SW480 (cell line): ENCODE measurements at places on chromosomes 1 and 21.

DNA sequence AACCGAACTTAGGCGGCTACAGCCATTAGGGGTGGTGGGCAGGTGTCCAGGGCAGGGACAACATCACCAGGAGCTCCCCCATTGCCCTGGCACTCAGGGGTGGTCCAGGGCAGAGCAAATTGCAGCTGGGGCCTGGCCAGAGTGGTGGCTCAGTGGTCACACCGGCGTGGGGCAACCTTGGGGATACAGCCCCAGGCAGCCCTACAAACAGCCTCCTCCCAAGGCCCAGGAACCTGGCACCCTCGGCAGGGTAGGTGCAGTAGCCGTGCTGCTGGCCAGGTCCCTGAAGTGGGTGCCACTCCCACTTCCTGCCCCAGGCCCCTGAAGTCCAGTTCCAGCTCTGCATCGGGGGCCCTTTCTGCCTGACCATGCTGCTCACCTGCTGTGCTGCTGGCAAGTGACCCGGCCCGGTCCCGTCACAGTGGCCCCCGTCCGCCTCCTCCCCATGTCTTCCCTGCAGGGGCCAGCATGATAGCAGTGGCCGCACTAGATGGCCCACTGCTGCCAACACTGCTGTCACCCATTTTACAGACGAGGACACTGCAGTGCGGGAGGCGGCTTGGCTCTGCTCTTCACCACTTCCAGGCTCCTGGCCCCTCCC, 712.8 kb downstream of the MATN1 start:
- DNase-seq, result no peak

DNA sequence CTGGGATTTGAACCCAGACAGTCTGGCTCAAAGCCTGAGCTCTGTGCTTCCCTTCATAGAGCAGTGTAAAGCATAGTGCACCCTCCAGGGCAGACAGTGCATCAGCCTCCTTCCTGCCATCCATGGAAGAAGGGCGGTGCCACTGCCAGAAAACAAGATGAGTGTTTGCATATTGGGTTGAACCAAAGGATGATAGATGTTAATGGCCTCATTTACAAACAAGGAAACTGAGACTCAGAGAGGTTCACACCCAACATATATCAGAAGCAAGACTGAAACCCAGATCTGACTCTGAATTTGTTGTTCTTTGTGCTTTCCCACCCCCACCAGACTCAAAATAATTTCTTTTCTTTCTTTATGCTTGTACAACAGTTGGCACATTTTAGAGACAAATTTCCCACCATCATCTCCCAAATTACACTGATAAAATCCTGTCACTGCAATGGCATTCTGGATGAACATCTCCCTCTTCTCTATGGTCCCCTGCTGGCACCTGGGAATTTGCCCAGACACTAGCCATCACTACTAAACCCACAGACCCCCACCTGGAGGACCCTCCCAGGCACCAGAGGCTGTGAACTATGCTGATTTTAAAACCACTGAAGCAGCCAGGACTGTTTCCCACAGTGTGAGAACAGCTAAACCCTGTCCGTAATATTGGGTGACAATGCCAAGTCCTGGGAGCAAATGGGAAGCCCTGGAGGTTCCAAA, 45.4 kb upstream of the MPZL1 start:
- DNase-seq, result no peak

DNA sequence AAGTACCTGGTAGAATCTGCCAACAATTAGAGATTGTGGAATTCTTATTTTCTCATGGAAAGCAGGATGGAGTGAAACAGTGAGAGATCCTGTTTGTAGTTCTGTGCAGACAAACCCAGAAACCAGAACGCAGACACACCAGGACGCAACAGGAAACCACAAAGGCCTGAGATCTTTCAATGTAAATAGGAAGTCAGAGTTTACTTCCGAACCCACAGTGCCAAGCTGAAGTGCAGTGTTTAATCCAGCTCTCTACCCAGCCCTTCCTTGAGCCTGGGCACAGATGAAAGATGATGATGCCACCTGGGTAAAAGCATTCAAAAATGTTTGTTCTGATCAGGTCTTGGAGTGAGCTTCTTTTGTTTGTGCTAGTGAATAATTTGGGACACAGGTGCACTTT, 244.2 kb upstream of the HOOK1 start:
- DNase-seq, result peak; percentile 64

- DNase-seq, result no peak
Observed at GRCh38 chr21:31566064-31566463, 93.4 kb upstream of the SOD1 start.

DNA sequence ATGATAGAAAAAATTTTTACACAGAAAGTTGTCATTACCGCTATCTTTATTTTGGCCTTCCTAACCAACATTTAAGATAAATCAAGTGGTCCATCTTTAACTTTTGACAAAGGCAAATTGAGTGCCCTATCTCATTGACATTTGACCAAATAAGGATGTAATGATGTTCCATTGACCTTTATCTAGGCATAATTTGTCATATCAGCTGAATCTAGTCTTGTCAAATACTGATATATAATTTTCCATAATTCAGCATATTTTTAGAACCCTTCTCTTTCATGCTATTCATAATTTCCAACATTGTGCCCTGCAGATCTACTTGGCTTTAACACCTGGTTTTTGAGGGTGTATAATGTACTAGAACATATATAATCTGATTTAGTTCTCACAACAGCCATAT, 63.8 kb downstream of the XCL1 start:
- no peak for DNase-seq

GRCh38 chr1:154221278-154222001, 685 bp downstream of the UBAP2L start:
- DNase-seq, result peak; percentile 52

GRCh38 chr1:70909262-70909822, 138.3 kb downstream of the PTGER3 start:
- DNase-seq, result no peak

DNA sequence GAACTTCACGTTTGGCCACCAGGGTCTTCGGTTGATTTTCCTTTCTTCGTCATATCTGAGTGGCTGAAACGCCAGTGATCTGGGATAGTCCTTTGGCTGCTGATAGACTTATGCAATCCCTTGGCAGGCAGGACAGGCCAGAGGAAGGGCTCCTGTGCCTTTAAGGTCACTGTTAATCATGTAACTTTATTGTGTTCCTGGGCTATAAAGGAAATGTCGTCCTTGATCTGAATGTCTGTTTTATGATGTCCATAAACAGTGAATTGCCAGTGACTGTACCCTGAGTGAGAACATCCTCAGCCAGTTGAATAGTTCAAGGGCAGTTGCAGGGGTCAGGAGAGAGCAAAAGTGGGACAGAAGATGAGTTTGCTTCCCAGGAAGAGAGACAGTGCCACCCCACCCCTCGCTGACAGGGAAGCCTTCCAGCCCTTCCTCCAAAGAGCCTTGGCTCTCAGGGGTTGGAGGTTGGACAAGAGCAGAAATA, 68.0 kb downstream of the PDE9A start:
- DNase-seq, result peak; percentile 48

- no peak for DNase-seq
Observed at GRCh38 chr1:157107702-157108101, 8.1 kb upstream of the ETV3L start.

- DNase-seq, result no peak
Observed at GRCh38 chr1:14757286-14757625, 158.8 kb downstream of the KAZN start.

DNA sequence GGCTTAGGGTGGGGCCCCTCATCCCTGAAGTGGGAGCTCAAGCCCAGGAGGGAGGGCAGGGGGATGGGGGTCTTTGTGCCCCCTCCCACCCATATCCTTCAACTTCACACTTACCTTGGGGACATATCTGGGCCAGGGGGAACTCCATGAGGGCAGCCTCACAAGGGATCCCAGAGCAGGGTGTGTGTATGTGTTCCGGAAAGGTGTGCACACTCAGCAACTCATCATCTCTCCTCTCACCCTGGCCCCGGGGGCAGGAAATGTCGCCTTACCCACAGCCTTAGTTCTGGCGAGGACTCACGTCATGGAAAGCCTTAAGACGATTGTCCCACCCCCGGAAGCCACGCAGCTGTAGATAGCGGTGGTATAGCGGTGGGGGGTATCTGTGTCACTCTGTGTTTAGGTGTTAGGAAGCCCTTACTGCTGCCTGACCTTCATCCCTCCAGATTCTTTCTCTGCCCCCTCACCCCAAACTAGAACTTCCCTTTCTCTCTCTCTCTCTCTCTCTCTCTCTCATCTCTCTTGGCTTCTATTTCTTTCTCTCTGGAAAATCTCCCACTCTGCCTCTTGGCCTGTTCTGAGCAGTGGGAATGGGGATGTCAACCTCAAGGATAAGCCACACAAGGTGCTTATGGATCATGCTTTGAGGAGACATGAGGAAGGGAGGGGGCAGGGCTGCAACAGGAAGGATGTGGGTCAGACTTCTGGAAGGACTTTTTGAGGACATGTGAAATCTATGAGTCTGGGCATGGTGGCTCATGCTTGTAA, at the start of gene SH2D2A:
Gene SH2D2A (minus strand): TSS at position 288 of the 768 bp plus-strand sequence. CDS start 140 bp downstream, at position 148.
- no peak for DNase-seq

GRCh38 chr1:116525440-116525839, 45.4 kb downstream of the CD58 start:
- no peak for DNase-seq

DNA sequence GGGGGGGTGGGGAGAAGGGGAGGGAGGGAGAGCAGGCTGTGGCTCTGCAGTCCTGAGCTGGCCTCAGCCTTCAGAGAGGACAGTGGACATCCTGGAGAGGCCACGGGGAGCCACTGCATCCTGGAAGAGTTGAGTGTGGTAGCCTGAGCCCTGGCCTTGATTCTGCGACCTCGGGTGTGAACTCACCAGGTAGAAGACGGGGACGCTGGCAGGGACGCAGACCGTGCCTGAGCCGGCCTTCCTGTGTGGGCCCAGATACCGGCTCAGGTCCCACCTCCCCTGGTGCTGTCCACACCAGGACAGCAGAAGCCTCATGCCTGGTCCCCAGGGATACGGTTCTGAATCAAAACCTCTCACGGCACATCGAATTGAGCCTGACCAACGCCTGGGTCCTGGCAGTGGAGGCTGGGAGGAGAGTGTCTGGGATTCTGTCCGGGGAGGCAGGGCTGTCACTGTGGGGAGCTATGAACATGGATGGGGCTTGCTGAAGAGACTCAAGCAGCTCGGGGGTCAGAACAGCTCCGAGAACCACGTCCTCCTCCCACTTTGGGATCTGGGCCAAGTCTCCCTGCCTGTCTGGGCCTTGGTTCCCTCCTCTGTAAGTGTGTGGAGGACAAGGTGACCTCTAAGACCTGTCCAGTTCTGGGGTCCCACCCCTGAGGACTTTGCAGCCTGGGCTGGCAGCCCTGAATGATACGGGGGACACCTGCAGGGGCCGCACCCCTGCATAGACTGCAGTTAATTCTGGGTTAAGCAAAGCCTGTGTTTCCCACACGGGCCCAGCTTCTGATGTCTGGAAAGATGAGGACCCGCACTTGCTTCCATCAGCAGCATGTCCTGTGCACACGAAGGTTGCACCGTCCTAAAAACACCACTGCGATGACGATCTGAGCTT, 30.4 kb downstream of the RRP1 start:
- no peak for DNase-seq

DNA sequence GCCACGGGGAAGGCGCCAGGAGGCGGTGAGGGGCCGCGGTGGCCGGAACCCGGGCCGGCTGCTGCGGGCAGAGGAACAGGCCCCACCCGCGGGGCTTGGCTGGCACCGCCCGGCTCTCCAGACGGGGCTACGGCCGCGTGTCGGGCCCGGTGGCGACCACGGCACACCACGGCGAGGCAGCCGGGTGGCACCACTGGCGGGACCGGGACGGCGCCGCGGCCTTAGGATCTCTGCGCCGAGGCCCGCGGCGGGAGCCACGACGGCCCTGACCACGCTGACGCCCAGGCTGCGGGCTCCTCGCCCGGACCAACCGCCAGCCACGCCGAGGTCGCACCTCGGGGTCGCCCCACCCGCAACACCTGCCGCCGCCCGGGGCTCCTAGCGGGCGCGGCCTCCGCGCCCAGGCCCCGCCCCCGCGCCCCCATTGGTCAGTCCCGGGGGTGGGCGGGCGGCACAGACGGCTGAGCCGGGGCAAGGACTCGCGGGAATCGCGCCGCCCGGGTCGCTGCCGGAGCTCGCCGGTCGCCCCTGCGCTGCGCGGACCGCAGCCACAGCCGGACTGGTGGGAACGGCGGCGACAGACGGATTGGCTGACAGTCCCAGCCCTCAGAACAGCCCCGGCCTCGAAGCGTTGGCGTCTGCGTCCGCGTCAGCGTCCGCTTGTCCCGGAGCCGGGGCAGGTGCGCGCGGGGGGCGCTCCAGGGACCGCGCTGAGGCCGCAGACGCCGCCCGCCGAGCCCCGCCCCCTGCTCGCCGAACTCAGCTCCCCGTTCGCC, at the start of gene BMP8A:
Gene BMP8A (plus strand): TSS at position 491 of the 776 bp plus-strand sequence. CDS start 356 bp downstream, outside the sequence.
- DNase-seq, result peak; percentile 71

- no peak for DNase-seq
Observed at GRCh38 chr1:205515781-205516253, 11.3 kb downstream of the CDK18 start.
